ENCODE measurements at places on chromosomes 6 and 20.

GRCh38 chr6:78268591-78269452 lies 598.5 kb upstream of the IRAK1BP1 start:
- DNase-seq, result no peak

DNA sequence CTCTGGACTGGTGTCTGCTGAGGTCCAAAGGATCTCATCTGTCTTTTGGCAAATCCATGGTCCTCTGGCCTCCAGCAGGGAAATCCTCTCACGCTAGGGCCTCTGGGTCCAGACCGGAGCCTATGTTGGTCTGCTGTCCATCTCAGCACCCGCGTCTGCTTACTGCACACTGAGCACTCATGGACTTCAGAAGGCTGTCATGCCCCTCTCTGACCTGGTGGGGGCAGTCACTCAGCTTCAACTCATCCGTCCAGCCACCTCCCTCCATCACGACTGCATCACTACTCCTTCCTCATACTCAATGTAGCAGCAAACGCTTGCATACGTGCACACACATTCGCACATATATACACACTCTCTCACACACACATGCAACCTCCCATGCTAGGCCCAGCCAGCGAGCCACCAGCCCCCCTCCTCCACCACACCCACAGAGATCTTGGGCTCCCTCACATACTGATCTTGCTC lies 33.3 kb downstream of the GABRR2 start:
- peak; percentile 37 for DNase-seq

GRCh38 chr6:118571121-118571520 lies 23.0 kb downstream of the PLN start:
- DNase-seq, result no peak

- DNase-seq, result no peak
These were observed 38.2 kb upstream of the CCN6 start for GRCh38 chr6:112015725-112016124.
